ENCODE measurements at places on chromosomes 16 and 17.

DNA sequence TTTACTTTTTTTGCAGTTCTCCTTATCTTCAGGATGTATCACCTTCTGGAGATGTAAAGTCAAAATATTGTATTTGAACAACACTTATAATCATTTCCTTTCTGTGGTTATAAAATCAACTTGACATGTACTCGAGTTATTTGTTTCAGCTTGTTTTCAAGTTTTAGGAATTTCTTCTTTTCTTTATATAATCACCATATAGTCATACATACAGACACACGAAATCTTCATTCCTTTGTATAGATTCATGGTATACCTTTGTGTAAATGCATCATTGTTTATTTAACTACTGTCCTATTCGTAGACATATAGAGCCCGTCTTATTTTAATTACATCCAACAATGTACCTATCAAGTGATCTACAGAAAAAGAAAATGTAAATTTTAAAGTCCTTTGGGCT is 40.1 kb downstream of the CMC2 start:
- DNase-seq, result no peak

DNA sequence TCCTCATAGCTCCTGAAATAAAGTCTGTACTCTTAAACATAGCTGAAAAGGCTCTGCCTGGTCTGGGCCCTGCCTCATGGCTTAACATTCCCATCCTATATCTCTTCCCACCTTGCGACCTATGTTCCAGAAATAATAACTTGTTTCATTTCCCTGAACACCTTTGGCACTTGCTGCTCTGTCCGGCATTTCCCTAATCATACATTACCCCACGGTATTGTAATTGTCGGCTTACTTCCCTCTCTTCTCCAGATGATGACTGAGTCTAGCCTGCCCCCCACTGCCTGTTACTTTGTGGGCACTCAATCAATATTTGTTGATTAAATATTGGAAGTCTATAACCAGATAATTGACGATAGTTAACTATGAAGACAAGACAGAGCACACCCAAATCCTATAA is 23.3 kb upstream of the SUPT4H1 start:
- peak; percentile 28 for DNase-seq

- DNase-seq, result peak; percentile 59
Measured at GRCh38 chr17:34519282-34519681, 60.1 kb upstream of the TMEM132E start.

DNA sequence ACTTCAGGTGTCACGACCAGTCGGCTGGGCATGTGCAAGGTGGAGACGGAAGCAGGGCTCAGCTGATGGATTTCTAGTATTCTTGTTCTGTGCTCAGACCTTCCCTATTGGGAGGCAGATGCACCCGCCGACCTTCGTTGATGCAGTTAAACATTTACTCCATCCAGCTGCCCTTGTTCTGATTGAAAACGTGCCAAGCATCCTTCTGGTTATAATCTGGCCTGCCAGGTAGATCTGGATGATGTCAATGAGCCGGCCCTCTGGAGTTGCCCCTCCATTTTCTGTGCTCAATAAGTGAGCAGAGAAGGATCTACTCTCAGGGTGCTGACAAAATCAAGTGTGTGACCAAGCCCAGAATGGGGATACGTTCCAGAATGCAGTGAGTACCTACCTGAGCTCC is 38.3 kb downstream of the CCDC182 start:
- DNase-seq, result no peak

DNA sequence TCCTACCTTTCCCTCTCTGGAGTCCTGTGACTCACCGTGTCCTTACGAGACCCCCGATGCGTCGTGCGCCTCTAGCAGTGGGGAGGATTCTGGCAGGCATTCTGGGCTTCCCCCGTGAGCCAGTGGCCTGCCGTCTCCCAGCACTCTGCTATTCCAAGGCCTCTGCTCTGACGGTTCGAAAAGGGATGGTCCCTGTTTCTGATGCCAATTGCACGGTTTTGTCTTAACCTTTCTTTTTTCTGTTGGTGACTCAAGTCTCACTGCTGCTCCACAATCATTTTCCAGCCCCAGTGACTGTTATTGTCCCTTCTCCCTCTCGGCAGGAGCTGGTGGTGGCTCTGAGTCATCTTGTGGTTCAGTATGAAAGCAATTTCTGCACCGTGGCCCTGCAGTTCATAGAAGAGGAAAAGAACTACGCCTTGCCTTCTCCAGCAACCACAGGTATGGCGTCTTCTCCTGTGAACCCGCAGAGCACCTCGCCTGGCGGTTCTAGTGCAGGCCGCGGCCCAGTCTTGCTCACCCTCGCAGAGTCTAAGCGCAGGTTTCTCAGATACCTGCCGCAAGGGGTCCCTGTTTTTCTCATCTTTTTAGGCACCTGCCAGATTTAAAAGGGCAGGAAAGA is 100.1 kb upstream of the CHMP6 start:
- DNase-seq, result peak; percentile 97

DNA sequence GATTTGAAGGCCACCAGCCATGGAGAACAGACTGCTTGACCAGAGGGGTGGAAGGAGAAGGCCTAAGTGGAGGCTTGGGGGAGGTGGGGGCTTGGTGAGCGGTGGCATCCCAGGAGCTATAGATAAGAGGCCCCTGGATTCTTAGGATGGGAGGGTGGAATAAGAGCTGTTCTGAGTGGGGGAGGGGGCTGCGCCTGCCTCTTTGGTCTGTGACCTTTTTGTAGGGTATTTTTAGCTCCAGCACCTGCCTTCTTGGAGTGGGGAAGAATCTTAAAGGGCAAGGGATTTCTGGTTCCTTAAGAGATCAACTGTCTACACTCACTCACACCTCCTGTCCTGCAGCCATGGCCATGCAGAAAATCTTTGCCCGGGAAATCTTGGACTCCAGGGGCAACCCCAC is 567 bp downstream of the ENO3 start:
- no peak for DNase-seq

DNA sequence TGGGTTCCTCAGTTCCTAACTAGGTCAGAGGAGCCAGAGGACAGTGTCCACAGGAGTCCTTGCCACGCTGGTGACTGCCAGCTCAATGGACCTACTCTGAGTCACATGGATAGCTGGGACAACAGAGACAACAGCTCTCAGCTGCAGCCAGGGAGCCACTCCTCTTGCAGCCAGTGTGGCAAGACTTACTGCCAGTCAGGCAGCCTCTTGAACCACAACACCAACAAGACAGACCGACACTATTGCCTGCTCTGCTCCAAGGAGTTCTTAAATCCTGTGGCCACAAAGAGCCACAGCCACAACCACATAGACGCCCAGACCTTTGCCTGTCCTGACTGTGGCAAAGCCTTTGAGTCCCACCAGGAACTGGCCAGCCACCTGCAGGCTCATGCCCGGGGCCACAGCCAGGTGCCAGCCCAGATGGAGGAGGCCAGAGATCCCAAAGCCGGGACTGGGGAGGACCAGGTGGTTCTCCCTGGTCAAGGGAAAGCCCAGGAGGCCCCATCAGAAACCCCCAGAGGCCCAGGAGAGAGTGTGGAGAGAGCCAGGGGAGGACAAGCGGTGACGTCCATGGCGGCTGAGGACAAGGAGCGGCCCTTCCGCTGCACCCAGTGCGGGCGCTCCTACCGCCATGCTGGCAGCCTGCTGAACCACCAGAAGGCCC is 6.7 kb downstream of the ZNF646 start:
- DNase-seq, result no peak

- DNase-seq, result no peak
Measured at GRCh38 chr17:7146115-7146514, 31.5 kb upstream of the ASGR2 start.

GRCh38 chr16:66585481-66586239 is 6.4 kb downstream of the CMTM2 start:
- DNase-seq, result peak; percentile 30

GRCh38 chr17:63421681-63422645 is 24.1 kb downstream of the CYB561 start:
- DNase-seq, result no peak

- DNase-seq, result no peak
Measured at GRCh38 chr16:67451704-67452435, 20.9 kb downstream of the HSD11B2 start.

GRCh38 chr16:89621698-89622409 is 8.4 kb downstream of the DPEP1 start:
- no peak for DNase-seq

DNA sequence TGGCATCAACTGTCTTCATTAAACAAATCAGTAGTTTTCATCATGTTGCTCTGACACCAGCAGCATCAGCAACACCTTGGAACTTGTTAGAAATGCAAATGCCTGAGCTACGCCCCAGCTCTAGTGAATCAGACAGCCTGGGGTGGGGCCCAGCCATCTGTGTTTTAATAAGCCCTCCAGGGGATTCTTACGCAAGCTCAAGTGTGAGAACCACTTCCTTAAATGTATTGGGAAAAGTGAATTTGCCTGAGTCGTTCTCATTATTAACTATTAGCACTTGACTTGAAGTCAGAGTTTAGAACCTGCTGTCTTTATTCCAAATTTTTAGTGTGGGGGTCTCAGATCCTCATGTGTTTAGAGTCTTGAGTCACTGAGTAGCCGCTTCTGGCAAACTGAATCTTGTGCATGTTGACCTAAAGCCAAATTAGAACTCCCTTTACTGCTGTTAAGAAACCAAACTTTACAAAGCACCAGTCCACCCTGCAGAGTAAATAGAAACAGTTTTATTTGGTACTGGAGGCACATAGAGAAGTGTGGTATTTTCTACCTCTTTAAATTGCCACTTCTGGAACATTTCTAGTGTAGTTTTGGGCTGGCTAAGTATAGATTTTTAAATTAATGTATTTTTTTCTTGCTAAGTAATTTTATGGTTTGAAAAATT is 137.4 kb upstream of the COX10 start:
- peak; percentile 93 for DNase-seq

GRCh38 chr17:68006797-68007196 is 10.5 kb upstream of the C17orf58 start:
- no peak for DNase-seq

GRCh38 chr17:83190004-83190385 is 110.6 kb downstream of the METRNL start:
- no peak for DNase-seq

GRCh38 chr17:33342025-33342424 is 48.9 kb upstream of the ASIC2 start:
- DNase-seq, result peak; percentile 37

DNA sequence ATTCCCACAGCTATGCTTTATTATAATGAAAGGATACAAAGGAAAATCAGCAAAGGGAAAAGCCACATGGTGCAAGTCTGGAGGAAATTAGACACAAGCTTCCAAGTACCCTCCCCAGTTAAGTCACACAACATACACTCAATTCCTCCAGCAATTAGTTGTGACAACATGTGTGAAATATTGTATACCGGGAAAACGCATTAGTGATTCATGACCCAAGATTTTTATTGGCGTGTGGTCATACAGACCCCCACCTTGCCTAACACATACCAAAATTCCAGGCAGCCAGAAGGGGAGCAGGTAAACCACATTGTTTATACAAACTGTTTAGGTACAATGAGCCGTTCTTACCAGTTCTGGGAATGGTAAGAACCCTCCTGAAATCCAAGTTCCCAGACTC is 160.6 kb downstream of the CYB561 start:
- no peak for DNase-seq

GRCh38 chr16:56629531-56629930 is 2.9 kb upstream of the MT1M start:
- no peak for DNase-seq

- no peak for DNase-seq
Measured at GRCh38 chr17:72409405-72410002, 288.7 kb downstream of the SOX9 start.
